ENCODE measurements at places on chromosomes 6 and 20. TPM values are rescaled to one million over a fixed set of nuclear protein-coding genes. Genes with fewer than 3 reads are reported as not detected.
A peak's percentile ranks its signal among the peaks of the same experiment; 100 is the strongest.

The HDGFL1 gene
- not detected for total RNA-seq

The RAET1E gene
- not detected for total RNA-seq

The PROKR2 gene
- total RNA-seq = not detected

DNA sequence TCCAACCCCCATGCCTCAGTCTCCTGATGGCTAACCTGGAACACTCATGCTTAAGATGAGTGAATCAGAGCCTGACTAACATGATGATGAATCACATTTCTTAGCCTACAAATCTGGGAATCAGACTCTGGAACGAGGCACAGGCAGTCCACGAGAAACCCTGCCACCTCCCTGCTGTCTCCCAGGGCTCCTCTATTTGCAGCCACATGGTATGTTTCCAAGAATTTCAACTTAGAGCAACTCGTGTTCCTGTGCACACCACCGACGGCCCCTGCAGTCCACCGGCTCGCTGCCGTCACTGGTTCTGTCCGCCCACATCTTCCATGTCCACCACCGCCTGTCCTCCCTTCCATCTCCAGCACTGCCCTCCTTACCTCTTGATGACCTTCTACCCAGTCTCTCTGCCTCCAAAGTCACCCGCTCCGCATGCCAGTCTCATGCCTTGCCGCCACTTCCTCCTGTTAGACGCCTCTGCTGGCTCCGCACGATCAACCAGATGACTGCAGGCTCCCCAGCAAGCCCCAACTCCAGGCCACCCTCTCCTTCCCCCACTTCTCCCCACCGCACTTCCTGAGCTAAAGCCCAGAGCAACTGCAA lies 87.6 kb downstream of the AGPAT4 start:
- DNase-seq = no peak

- no peak for DNase-seq
Observed at GRCh38 chr6:142537612-142538478, 236.0 kb downstream of the ADGRG6 start.

The TMEM181 gene
- 17.0 TPM for total RNA-seq

The ERVFRD-1 gene
- not detected for total RNA-seq

- no peak for DNase-seq
Observed at GRCh38 chr20:63292292-63292701, 689 bp upstream of the COL20A1 start.

GRCh38 chr6:148548749-148549140 lies 198.1 kb upstream of the UST start:
- no peak for DNase-seq

The CRISP3 gene
- 9.2 TPM for total RNA-seq

The IL20RA gene
- 1.6 TPM for total RNA-seq

DNA sequence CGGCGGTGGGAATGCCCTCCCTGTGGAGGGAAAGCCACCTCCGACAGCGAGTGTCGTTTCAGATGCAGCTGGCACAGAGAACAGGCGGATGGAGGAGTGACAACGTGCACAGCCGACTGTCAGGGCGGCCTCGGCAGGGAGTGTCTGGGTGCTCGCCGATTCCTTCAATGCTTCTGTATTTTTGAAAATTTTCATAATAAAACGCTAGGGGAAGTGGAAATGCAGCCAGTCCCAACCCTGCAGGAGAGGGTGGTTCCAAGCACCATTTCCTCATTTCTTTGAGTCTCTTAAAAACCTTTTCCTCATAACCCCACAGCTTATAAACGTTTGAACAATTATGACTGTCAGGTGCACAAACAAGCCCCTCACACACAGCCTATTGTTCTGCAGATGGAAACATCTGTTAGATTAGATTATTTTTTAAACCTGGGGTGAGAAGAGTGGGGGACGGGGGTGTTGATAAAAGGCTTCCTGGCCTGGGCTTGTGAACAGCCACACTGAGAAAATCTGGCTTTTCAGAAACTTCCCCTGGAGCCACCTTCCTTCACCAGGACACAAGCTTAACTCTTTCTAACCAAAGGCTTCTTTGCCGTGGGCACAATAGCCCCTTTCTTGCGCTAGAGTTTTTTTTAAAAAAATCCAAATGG lies 228.9 kb downstream of the ANKRD60 start:
- DNase-seq = no peak

DNA sequence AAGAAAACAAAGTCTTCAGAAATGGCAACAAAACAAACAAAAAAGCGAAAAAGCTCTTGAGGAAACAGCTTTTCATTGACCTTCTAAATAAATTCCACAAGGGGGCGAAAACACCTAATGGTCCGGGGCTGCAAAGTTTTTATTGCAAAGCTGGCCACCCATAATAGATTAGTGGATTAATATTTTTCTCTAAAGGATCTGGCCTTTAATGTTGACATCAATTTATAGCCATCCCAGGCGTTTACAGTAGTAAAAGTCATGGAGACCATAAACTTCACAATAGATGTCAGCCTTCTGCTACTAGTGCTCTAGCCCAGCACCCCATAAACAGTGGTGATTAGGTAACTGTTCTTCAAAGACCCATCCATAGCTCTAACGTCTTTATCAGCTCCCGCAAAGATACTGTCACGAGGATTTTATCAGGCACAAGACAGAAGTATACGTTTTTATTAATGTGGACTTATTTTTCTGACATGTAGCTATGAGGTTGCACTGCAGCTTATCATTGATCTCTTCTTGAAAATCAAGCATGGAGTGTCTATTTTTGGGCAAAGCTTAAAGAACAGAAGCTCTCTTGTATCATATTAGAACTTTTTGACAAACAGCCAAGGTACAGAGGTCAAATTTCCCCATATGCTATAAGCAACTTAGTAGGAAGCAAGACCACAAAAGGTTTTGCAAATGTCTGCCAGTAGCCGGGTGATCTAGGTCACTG lies 4.7 kb downstream of the CITED2 start:
- no peak for DNase-seq

DNA sequence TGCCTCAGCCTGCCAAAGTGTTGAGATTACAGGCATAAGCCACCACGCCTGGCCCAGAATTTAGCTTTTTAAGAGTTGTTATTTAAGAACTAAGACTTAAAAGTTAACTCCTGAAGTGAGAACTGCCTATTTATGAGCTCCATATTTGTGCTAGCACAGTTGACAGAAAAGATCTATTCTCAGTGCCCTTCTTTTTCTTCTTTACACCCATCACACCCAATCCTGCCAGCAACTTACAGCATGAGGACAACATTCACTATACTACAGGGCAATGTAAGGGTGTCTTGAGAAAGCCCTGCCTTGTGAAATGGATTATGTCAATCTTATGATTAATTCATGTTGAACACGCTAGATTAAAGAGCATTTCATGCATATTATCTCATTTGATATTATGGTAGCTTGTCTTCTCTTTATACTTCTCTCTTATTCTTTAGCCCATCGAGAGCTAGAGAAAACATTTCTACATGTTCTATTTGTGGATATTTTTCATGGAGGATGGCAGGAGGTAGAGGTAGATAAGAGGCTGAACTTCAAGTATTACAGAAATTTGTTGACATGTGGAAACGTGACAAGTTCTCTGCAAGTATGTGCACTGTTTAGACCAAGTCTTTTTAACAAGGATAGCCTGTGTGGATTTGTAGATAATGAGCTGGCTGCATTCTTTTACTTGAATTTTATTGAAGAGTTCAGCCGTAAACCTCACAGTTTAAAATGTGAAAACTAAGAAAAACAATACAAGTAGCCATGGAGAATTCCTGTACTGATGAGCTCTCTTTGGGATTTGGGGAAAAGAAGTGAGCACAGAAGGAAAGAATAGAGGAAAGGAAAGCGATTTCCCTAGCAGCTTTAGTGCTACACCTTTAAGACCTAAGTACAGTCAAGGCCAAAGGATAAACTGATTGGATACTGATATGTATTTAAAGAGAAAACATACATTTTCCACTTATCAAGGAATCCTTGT lies 212.2 kb downstream of the ARHGAP18 start:
- no peak for DNase-seq

DNA sequence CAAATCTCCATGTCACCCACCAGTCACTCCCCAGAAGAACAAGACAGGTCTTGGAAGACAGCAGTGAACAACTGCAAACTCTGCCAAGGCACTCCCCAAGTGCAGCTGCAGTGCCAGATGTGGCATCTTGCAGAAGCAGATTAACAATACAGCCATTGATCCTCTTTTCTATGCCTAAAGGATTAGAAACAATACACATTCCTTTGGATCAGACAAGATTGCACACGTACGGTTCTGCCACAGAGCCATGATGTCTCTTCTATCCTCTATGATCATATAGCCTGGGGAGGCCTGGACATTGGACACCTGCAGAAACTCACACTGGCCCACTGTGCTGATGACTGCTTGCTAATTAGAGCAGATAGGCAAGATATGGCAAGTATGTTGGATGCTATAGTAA lies 155.9 kb downstream of the MYLK4 start:
- DNase-seq = no peak

- DNase-seq = no peak
Observed at GRCh38 chr6:50288881-50289280, 239.2 kb upstream of the DEFB112 start.

The TMEM151B gene
- total RNA-seq = not detected

DNA sequence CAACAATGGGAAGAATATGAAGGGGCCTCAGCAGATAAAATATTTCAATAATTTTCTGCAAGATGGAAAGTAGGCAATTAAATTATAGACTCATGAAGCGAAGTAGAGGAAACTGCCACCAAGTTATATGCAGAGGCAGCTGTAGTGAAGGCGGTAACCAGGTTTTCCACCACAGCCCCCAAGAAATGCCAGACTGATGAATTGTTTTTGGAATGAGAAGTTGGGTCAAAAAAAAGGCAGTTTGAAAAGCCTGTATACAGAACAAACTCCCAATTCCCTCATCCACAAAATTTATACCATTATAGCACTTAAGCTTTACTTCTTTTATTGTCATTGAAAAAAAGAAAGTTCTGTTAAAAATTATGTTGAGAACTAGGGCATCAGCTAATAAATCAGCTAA lies 45.3 kb downstream of the ELOVL4 start:
- no peak for DNase-seq

GRCh38 chr6:157927011-157927410 lies 54.7 kb upstream of the SYNJ2 start:
- no peak for DNase-seq

DNA sequence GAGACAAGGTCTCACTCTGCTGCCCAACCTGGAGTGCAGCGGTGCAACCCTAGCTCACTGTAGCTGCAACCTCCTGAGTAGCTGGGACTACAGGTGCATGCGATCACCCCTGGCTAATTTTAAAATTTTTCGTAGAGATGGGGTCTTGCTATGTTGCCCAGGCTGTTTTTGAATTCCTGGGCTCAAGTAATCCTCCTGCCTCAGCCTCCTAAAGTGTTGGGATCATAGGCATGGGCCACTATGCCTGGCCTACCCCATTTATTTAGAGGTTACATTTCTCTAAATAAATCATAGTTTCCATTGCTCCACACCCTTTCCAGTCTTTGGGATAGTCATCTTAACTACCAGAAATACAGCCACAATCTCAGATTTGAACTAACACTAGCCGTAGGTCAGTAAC lies 134.7 kb upstream of the CITED2 start:
- DNase-seq = no peak

The SMPD2 gene
- 12.1 TPM for total RNA-seq

DNA sequence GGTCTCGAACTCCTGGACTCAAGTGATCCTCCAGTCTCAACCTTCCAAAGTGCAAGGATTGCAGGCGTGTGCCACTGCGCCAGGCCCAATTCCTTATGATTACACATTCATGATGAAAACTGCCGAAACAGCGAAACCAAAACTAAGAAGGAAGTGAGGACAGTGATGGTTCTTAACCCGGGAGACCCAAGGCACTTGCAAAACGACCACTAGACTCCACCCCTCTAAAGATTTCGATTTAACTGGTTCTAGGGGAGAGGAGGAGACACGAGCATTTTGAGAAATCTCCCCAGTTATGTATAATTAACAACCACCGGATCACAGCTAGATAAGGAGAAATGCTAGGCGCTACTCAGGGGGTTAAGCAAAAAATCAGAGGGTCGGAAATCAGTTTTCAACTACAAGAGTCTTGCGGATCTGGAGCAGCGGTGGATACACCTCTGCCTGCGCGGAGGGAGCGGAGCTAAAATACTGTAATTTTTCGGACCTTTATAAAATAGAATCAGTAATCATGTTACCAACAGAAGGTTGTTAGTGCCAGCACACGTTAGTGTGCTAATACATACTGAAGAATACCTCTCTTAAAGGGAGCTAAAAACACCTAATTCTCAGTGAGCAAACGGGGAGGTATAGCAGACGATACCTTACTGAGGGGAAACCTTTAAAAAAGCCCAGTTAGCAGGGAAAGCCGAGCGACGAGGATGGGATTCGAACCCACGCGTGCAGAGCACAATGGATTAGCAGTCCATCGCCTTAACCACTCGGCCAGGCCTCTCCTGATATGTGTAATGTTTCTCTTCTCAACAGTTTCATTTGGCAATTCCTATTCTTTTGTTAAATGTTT lies 60.0 kb upstream of the BTN3A2 start:
- no peak for DNase-seq

GRCh38 chr6:35034411-35035191 lies 106.5 kb downstream of the TCP11 start:
- DNase-seq = no peak

The CTCFL gene
- not detected for total RNA-seq

DNA sequence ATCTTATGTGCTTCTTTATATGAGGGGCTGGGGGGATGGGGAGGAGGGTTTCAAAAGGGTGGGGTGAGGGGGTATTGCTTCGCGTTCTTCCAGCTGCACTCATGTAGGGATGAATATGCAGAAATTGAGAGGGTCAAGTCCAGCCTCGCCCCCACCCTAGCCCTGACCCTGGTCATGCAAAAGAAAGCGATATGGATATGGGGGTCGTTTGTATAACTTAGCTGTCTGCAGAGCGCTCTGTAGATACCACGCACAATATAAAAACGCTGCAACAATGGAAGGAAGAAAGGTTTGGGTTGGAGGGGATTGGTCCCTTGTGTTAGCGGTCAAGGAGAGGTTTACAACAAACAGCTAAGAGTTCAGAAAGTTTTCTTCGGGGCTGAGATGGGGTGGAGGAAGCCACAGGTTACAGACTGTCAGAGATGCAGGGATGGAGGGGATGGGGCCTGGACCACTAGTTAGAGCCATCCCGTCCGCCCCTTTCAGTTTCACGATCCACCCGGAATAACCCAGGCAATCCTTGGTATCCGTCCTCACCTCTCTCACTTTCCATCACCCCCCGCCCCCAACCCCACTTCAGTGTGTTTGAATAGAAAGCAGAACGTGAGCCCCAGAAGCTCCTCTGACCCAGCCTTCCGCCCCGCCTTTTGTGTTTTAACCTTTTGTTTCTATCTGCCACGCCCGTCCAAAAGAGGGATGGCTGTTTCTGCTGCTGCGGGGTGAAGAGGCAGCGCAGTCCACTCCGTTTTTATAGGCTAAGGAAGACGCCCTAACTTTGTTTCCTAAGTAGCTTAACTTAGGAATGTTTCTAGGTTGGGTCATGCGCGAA lies 73.5 kb downstream of the SOX4 start:
- DNase-seq = no peak

The TM9SF4 gene
- total RNA-seq = 28.5 TPM

GRCh38 chr20:58719258-58719657 lies 26.7 kb downstream of the NPEPL1 start:
- DNase-seq = peak; percentile 46

DNA sequence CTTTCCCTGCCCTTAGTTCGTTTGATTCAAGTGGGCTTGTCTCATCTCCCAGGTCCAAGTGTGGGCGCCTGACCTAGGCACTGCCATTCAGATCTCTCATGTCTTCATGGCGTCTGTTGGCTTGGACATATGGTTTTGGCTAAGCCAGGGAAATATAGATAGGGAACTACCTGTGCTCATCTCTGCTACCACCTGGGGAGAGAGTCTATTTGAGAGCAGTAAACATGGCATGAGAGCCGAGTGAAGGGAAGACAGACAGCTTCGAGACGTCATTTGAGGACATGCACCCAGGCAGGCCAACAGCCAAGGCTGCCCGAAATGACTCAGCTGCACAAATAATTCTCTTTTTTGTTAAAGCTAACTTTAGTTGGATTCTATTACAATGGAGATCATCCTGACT lies 370.7 kb upstream of the AGPAT4 start:
- DNase-seq = no peak

GRCh38 chr6:122154912-122155575 lies 244.4 kb upstream of the HSF2 start:
- no peak for DNase-seq
